Right cardiac atrium (tissue), 5 donors: ENCODE measurements at places on chromosomes 7 and 10.
A peak's percentile ranks its signal among the peaks of the same experiment; 100 is the strongest.

GRCh38 chr7:18900236-18900635 is 217.2 kb downstream of the TWIST1 start:
- DNase-seq = no peak

- no peak for DNase-seq
Measured at GRCh38 chr10:131982185-131982756, 548 bp upstream of the BNIP3 start.

- peak; percentile 44 for DNase-seq
Measured at GRCh38 chr7:8511855-8512254, 78.4 kb downstream of the NXPH1 start.

DNA sequence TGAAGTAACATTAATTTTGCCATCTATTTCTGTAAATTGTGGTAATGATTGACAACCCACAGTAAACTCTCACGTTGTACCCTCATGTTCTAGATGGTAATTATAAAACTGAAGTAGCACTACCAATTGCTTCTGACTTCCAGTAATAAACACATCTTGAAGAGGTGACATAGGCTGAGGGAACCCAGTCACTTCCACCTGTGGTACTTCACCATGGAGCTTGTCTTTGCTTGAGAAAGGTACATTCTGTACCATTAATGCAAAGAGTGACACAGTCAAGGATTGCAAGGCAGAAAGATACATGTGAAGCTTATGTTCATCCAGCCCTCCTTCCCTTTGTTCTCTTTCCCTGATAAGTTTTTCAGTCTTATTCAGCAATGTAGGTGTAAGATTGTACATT is 11.2 kb downstream of the CAPZA2 start:
- DNase-seq = no peak

DNA sequence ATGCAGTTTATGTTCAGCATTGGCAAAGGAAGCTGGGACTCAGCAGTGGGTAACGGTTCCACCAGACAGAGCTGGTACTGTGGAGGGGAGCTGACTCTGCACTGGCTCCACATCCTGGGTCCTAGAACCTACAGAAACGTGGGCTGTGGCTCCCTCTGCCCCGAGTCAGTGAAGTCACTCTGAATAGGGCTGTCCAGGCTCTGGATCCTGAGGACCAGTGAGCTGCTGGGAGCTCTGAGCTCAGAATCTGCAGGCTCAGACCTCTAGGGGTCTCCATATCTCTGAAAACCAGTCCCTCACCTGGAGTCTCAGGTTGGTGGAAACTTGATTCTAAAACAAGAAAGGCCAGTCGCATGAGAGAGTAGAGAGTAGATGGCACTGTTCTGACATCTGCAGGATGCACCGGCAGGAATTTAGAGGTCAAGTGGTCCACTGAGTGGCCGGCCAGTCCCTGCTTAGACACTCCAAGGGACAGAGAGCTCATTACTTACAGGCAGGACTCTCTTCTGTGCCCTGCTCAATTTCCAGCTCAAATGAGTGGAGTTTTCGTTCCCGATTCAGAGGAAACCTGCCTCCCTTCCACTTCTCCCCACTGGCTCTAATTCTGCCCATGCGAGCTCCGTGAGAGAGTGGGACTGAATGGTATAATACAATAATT is 18.6 kb downstream of the NPFFR1 start:
- DNase-seq = no peak

DNA sequence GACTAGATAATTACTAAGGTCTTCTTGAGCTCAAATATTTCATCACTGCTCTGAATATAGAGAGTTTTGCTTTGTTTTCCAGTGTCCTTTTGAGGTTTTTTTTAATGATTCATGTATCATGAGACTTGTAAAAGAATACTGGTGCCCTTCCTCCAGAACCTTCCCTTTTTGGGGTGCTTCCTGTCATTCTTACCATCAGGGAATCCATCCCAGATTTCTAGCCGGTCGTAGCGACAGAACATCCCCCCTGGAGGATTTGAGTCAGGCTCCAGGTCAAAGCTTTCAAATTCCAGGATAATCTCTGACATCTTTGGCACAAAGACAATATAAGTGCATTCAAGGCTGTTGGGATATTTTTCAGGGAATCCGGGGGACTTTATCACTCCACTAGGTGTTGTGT is 71.0 kb downstream of the NRP1 start:
- DNase-seq = no peak

DNA sequence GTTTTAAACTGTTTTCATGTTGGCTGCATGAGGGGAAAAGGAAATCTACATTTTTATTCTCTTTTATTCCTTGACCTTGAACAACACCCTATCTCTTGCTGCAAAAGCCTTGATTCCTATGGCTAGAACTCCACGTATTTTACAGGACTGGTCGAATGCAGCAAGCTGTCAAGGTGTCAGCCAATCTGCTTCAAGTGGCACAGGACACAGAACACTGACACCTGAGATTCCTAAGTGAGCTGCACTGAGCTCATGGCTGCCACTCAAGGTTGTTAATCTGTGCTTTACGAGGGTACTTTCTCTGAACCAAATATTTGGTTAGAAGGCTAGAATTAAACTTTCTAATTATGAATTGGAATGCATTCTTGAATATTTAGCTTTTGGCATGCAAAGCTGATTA is 349.7 kb upstream of the COBL start:
- DNase-seq = no peak

DNA sequence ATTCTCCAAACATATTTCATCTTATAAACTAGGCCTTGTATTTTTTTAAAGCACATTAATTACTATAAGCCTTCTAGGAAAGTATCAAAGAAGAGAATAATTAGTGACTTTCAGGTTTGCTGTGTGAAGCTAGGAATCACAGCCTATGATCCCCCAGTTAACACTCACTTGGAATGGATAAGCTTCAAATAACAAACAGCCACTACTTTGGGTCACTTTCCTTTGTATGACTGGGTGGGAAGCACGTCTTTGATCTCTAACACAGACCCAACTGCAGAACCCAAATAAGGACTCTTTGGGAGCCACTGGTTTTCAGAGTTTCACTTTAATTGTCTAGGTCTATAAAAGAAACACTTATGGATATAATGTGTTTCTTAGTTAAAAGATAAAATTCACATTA is 769.3 kb downstream of the MAGI2 start:
- DNase-seq = no peak

GRCh38 chr10:94936721-94937120 is 1.7 kb upstream of the CYP2C9 start:
- DNase-seq = no peak

DNA sequence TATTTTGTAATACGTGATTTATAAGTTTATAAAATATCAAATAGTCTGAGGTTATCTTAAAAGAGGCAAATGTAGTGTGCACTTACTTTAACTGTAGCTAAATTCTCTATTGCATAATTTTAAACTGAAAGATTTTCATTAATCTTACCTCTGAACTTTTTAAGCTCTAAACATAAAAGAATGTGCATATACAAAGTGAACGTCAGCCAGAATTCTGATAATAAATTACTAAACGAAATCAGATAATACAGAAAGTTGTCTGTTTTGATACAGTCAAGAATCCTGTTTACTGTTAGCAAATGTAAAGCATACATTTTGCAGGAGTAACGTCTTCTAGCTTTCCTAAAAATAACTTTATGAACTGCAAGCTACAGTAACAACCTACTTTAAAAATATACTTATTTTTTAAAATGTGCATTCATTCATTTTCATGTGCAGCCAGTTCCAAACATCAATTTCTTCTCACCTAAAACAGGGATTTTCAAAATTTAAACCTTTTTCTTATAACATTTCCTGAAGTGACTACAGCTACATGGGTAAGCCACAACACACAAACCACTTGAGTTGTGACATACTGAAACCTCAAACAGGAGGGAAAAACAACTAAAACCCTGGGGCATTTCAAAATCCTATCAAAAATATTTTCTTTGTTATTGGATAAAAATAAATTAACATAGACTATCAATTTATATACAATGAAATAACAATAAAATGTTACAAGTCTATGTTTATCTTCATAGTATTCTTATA is 92.7 kb downstream of the RNLS start:
- no peak for DNase-seq

DNA sequence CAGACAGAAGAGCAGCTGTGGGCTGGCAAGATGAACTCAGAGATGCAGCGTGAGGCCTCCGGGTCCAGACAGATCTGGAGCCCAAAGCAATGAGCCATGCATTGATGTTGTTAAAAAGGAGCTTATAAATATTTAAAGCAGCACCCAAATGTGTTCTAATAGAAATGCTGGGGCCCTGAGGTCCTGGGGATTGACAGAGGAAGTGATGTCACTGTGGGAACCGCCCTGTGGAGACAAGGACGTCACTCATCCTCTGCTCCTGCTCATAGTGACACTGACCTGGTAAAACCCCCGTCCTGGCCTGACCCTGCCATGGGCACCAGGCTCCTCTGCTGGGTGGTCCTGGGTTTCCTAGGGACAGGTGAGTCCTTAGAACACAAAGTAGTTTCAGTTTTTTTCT is 197.0 kb upstream of the PRSS58 start:
- no peak for DNase-seq

GRCh38 chr7:132379292-132379691 is 197.0 kb downstream of the PLXNA4 start:
- DNase-seq = no peak
